OCI-LY7 (cell line): ENCODE measurements at places on chromosomes 2 and 18. TPM values are rescaled to one million over a fixed set of nuclear protein-coding genes. Genes with fewer than 3 reads are reported as not detected.
A peak's percentile ranks its signal among the peaks of the same experiment; 100 is the strongest.

- DNase-seq: no peak
These were observed 30.6 kb downstream of the TMEM17 start for GRCh38 chr2:62475172-62476011.

- peak; percentile 72 for DNase-seq
These were observed at the start of gene DNMT3A for GRCh38 chr2:25341753-25342371. TSS of gene DNMT3A (minus strand) at chr2:25341925. CDS start at chr2:25313984, 27,941 bp downstream.

GRCh38 chr2:233769260-233769659 lies 8.9 kb upstream of the MROH2A start:
- no peak for DNase-seq

Gene CCDC148
- total RNA-seq: 0.99 and 2.0 TPM in 2 replicates

Gene LYPD6B
- not detected in 2 replicates for total RNA-seq

Gene GRHL1
- total RNA-seq: 1.2 and 2.5 TPM in 2 replicates

DNA sequence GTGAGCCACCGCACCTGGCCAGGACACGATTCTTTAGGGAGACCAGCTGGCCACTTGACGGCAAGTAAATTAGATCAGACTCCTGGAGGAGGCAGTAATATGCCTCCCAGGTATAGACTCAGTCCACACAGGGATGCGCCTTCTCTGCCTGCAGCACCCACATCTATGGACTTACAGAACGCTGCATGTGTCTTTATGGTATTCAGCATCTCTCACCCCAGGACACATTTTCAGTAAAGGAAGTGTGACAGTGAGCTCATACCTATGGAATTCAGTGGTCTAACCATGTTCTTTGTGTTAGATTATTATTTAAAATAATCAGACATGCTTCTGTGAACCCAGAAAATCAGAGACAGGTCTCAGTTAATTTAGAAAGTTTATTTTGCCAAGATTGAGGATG lies 5.9 kb upstream of the NARS1 start:
- DNase-seq: no peak

- no peak for DNase-seq
These were observed 7.5 kb upstream of the SCLY start for GRCh38 chr2:238053191-238053776.

Gene CFAP53
- 0.52 and 0.86 TPM in 2 replicates for total RNA-seq

GRCh38 chr2:149393614-149394013 lies 63.2 kb downstream of the LYPD6 start:
- DNase-seq: no peak

Gene LRRC30
- not detected in 2 replicates for total RNA-seq

DNA sequence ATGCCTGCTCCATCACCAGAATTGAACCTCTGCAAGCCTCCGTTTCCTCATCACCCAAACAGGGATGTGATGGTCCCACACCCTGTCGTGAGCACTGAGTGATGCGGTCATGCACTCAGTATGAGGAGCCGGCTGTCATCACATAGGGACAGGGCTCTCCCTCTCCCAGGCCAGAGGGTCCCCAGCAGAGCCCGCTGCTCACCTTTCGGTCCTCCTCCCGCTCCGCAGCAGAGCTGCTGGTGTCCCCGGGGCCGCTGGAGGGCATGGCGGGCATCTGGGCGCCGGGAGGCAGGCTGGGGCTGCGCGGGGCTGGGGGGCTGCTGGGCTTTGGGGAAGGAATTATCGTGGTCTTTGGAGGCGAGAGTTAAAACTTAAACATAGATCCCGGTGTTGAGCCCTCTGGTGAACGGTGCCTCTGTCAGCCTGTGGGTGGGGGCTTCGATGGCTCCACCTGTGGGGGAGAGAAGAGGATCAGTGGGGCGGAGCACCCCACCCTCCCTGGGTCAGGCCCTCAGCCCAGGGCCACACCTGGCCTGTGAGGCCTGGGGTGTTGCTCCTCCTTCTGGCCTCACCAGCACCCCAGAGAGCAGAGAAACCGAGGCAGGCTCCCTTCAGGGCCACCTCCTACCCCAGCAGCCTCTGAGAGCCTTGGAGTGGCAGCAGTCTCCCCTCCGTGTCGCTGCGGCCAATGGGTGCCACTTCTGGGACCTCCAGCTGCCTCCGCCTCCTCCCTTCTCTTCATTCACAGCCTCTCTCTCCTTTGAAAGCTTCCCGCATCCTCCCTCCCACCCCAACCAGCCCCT lies 27.8 kb downstream of the DNMT3A start:
- no peak for DNase-seq

- DNase-seq: no peak
These were observed 41.6 kb upstream of the OTOF start for GRCh38 chr2:26519396-26520147.

Gene THSD7B
- 1.7 and 1.8 TPM in 2 replicates for total RNA-seq

- no peak for DNase-seq
These were observed at the start of gene NPPC for GRCh38 chr2:231926180-231926741. TSS of gene NPPC (minus strand) at chr2:231926396. CDS start at chr2:231926249, 147 bp downstream.

DNA sequence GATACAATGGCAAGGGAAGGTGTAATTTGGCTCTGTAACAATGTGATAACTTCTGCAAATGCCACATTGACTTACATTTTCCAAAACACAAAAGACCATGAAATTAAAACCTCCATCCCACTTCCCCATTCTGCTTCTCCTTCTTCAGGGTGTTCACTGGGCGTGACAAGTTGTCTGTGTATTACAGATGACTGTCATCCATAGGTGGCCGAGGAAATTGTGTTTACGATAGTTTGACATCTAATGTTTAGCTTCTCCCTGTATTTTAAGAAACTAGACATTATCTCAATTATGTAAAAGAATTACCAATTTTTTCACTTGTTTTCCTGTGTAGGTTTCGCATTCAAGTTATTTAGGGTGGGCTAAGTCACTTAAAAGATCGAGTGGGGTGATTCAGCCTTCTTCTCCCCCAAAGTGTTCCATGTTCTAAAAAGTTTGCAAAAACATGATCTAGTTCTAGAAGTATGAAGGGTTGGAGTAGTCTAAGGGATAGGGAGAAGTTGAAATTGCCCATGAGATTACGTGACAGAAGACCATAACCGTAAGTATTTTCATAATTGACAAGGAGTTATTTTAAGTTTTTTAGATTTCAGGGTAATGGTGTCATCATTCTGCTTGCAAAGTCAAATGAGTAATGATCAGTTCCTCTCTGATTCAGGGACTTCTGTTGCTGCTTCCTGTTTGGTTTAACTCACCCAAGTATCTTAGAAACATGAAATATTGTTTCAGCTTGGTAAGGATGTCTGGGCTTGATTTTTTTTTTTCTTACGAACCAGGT lies 25.2 kb upstream of the CYTIP start:
- DNase-seq: peak; percentile 90

DNA sequence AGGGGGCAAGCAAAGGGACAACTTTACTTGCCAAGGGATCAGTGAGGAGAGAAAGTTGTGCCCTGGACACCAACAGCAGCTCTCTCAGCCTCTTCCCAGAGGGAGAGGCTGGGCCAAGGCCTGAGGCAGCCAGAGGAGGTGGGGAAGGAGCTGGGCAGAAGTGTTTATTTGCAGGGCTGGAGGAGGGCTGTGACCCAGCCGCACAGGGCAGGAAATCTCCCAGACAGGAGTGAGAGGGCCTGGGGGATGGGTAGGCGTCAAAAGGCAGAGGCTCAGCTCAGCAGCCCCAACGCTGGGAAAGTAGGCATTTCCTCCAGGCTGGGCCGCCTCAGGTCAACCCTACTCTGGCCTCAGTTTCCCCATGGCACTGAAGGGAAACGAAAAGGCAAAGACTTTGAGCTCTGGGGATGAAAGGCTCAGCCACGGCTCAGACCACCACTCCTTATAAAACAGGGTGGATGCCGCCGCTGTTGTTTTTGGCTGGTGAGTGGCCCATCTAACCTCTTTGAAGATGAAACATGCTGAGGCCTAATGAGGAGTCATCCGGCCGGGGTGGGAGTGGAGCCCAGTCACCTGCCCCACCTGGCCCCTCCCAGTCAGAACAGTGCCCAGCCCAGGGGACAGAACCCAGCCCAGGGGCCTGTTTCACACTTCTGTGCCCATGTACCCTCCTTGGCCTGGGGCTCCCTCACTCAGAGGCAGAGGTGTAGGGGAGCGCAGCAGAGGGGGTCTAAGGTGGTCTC lies 21.9 kb upstream of the SEMA4C start:
- no peak for DNase-seq

DNA sequence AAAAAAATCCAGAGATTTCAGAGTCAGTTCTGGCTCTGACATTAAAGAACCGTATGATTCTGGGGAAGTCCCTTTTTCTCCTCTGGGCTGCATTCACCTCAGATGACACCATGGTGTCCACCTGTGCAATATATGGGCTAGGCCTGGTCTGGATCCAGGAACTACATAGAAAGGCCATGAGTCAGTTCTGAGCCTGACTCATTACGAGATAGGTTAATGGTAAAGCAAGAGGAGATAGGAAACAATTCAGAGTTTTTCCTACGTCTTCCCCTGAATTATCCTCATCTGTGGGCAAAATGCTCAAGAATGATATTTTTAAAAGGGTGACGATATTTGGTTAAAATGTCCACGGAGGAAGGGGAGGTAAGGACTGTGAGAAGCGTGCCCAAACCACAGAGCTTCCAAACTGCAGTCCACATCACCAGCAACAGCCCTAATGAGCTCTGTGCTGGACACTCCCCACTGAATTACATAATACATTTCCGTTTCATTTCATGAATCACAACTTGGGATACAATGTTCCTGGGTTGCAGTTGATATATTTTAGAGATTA lies 180.1 kb upstream of the OSR1 start:
- no peak for DNase-seq

GRCh38 chr2:86011449-86011941 lies 94.2 kb downstream of the POLR1A start:
- DNase-seq: no peak

- peak; percentile 26 for DNase-seq
These were observed 495.8 kb downstream of the NRXN1 start for GRCh38 chr2:50535971-50536759.

Gene DSEL
- total RNA-seq: not detected in 2 replicates

DNA sequence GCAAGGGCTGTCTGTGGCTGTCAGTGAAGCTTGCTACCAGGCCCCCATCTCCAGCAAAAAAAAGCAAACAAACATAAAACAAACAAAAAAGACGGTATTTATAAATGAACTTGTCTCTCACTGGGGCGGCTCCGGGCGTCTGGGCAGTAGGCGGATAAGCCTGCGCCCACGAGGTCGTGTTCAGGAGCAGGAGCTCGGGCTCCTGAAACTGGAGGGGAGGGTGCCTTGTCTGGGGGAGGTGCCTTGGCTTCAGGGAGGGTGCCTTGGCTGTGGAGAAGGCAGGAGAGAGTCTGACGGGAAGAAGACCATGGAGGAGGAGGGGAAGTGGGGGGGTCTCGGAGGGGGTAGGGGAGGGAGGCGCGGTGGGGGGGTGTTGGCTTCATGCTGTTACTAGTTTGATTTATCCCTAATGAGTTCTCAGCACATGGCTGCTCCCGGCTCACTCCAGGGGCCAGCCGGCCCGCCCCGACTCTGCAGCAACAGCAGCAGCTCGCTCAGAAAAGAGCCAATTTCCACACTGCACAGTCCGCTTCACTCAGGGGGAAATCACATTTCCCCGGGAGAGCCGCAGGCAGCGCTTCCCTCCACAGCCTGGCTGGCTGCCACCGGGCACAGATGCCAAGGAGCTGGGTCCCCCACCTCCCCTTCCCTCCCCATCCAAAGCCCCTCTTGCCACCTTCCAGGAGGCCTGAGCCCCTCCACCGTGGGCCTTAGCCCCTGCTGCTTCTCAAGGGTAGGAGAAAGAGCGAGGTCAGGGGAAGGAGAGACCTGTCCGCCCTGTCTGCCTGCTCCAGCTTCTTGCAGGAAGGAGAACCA lies 38.7 kb downstream of the PSD4 start:
- DNase-seq: no peak

Gene XIRP2
- not detected in 2 replicates for total RNA-seq

Gene FEV
- not detected in 2 replicates for total RNA-seq

DNA sequence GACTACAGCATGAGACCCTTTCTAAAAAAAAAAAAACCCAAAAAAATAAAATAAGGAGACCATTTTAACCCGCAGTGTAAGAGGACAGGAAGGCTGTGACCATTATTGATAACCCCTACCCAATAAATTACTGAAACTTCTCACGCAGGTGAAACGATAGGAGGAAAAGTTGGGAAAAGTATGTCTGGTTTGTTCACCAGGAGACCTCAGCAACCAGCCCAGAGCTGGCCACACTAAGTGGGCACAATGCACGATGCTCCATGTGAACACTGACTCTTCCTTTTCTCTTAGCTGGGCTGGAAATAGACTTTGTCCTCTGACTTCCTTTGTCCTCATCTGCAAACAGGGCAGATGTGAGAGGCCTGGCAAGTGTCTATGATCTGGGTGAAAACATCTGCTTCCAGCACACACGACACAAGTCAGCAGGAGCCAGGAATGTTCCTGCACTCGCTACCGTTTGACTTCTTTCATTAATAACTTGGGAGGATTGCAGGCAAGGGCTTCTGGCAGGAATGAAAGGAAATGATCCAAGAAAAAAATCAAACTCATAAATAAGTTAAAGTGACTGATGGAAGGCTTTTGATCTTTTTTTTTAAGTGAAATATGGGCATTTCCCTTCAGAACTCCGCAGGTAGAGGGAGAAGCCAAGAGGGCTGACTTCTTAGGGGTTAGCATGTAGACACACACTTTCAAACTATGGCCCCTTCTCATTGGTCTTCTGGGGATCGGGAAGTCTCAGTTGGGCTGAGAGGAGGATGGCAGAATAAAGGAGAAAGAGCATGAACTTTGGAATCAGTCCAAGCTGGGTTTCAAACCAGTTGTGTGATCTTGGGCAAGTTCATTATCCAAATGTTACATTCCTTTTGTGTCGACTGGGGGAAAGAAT lies 137.4 kb upstream of the MYCN start:
- DNase-seq: no peak

DNA sequence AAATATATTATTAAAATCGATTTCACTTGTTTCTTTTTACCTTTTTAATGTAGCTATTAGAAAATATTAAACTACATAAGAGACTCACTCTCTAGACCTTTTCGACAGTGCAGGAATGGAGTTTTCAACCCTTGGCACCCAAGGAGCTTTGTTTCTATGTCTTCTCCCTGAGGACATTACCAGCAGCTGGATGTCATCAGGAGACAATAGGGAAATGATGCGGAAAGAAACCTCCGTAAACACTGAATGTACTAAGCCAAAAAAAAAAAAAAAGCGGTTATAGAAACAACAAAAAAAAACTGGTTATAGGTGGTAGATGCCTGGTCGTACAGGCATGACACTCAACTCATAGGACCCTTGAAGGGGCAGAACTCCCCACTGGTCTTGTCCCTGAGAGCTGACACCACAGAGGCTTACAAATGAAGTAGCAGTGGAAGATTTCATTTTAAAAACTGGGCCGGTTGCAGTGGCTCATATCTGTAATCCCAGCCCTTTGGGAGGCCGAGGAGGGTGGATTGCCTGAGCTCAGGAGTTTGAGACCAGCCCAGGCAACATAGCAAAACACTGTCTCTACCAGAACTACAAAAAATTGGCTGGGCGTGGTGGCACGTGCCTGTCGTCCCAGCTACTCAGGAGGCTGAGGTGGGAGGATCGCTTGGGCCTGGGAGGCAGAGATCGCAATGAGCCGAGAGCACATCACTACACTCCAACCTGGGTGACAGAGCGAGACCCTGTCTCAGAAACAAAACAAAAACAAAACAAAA lies 23.8 kb downstream of the THAP4 start:
- DNase-seq: no peak

- peak; percentile 58 for DNase-seq
These were observed 314.0 kb downstream of the MEIS1 start for GRCh38 chr2:66748939-66749338.

Gene CERKL
- total RNA-seq: not detected in 2 replicates

- DNase-seq: no peak
These were observed 36.5 kb upstream of the GLS start for GRCh38 chr2:190843890-190844699.

- DNase-seq: no peak
These were observed 47.8 kb upstream of the CHRNA1 start for GRCh38 chr2:174812037-174812436.

Gene FHOD3
- 2.4 and 2.5 TPM in 2 replicates for total RNA-seq

Gene TEX44
- total RNA-seq: not detected in 2 replicates

- DNase-seq: no peak
These were observed 171.9 kb downstream of the GALNT1 start for GRCh38 chr18:35753306-35753910.

GRCh38 chr2:28523902-28524301 lies 28.0 kb downstream of the PLB1 start:
- DNase-seq: no peak
